ENCODE measurements at places on chromosomes 1 and 21.

DNA sequence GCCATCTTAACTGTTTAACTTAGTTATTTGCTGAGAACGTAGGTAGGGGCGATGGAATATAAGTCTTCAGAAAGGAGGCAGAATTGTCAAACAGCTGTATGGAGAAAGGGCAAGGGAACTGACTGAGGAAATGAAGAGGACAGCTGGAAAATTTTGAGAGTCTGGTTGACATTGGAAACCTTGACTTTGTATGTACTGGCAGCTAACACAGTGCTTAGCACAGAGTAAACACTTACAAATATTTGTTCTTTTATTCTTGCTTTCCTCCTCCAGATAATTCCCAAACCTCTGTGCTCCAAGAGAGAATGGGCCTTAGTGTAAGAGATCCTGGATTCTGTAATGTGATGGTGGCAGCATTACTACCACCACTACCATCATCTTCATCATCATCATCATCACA is 91.3 kb downstream of the ZSCAN20 start:
- no peak for DNase-seq

DNA sequence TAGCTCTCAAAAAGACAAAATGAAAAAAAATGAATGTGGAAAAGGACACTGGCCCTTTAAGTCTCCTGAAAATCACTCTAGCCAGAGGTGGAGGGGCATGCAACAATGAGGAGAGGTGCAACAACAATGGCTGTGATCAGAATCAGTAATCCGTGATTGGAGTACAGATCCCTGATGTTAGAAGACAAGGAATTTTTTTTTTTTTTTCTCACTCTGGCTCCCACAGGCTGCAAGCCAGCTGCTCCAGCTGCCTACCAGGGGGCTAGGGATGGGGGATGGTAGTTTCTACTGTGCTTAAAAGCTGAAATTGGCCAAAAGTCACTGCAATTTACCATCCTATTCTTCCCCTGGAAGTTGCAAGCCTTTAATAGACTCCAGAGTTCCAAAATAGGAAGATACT is 54.5 kb downstream of the STYXL2 start:
- no peak for DNase-seq

- DNase-seq = peak; percentile 52
These were observed 232.8 kb downstream of the SDCCAG8 start for GRCh38 chr1:243488459-243489157.

DNA sequence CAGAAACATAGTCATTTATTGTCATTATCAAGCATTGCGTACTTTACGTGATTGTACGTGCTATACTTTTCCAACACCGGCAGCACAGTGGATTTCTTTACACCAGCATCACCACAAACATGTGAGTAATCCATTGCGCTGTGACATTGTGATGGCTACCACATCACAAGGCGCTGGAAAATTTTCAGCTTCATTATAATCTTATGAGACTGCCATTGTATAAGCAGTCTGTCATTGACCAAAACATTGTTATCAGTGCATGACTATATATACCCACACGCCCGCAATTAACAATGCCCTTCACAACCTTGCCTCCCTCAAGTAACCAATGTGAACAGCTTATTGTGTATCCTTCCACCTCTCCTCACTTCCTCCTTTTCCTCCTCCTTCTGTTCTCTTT is 137.6 kb downstream of the ZZZ3 start:
- no peak for DNase-seq

GRCh38 chr1:43705982-43706597 is 1.2 kb upstream of the ST3GAL3 start:
- DNase-seq = no peak

GRCh38 chr1:100237091-100237490 is 12.5 kb downstream of the DBT start:
- no peak for DNase-seq

DNA sequence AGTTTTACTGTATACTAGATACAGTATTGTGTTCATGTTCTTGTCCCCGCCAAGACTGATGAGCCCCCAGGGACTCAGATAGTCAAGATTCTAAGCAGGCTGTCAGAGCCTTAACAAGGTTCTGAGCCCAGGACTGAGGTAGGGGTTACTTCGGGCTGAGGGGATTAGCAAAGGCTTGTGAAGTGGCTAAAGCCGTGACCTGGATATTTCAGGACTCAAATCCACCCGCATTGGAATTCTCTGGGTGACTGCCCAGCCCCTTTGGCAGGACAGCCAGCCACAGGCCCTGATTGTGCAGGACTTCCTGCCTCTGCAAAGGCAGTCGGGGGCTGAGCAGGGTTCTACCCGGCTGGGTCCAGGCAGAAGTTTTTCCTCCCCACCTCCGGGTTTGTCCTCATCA is at the start of gene PLA2G5:
PLA2G5 (plus strand) TSS at position 321 of the 400 bp plus-strand sequence. CDS start 14,637 bp downstream, outside the sequence.
- DNase-seq = no peak

DNA sequence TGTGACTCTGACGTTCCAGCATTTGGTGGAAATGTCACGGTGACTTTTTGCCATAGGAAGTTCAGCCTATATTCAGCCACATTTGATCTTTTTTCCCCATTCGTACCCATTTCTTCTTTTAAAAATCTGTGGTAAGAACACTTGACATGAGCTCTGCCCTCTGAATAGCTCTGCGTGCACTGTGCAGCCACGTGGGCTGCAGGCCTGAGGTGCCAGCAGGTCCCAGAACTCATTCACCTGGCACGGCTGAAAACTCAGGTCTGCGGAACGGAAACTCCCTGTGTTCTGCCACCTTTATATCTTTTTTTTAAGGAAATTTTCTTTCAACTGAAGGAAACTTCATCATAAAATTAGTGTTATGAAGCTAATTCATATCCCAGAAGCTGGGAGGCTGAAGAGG is 28.6 kb downstream of the CEP104 start:
- no peak for DNase-seq

- DNase-seq = no peak
These were observed 80.7 kb upstream of the KAZN start for GRCh38 chr1:14517841-14518180.

DNA sequence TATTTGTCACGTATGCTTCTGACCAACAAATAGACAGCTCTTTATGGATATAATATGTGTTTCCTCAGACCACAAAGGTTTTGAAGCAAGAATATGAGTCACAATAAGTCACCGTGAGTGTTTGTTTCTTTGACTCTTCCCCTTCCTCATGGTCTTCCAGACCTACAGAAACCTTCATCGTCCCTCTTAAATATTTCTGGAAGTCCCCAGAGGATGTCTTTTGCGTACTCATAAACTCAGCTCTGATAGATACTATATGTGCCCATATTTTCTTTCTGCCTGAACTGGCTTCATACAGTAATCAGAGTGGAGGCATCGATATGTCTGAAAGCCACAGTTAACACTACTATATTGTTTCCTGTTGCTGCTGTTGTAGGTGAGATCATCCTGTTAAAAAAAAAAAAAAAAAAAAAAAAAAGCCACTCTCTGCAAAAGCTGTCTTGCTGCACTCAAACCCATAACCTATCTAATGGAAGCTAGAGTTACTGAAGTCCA is 38.4 kb downstream of the ADAMTS1 start:
- no peak for DNase-seq

DNA sequence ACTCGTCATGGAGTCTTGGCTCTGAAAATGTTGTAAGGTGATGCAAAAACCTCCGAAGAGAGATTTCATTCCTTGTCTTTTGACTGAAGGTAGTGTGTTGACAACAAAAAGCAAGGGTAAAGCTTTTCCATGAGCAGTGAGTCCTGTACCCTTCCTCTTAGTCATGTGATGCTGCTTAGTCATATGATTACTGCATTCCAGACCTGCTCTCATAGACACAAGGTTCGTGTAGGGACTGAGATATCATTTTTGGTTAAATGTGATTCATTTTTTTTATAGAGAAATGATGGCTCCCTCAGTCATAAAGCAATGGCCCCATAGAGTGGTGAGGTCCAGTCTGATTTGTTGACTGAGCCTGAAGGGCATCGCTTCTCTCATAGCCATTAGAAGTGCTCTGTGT is 9.2 kb downstream of the KCNJ6 start:
- no peak for DNase-seq

DNA sequence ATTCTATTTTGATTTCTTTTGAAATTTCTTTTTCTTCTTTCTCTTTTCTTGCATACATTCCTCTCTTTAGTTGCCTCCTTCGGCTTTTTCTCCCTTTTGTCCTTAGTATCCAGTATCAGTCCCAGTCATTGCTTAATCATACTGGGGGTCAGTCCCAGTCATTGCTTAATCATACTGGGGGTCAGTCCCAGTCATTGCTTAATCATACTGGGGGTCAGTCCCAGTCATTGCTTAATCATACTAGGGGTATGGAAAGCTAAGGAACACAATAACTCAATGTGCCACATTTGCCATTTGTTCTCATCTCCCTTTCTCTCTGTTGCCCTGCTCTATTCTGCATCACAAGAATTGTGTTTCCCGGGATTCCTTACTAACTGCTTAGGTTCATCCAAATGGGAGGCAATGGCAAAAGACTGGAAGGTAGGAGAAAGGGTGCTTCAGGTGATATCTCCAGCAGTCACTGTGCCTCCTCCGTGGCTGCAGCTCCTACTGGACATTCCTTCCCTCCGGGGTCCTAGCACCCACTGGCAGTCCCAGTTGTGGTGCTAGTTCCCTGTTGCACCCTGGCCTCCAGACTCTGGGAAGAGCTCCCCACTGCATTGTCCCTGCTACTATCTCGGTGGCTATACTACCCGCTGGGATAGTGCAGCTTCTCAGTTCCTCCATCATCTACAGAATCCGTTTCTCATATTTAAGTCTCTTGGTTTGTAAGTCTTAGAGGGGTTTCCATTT is 32.6 kb upstream of the LAMC1 start:
- no peak for DNase-seq

DNA sequence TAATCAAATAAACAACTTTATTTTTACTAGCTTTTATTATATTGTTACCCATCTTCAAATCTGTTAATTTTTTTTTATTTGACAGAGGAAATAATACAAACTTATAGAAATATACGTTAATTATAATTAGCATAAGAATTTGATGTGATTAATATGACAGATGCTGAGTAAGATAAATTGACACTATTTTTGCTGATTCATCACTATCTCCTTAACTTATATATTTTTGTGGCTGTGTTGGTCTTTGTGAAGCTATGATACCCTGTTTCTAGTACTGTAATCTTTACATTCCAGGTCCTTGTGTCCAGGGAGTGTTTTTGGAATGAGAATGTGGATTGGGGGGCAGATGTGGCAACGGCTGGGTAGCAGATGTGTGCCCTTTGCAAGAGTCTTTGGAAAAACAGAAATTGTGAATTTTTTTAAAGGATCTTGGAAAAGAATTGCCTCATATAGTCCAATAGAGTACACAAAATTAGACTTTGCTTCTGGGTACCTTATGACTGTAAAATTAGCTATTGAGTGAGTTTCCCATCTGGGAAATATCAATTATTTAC is 102.6 kb downstream of the KCNK2 start:
- no peak for DNase-seq

GRCh38 chr1:3278416-3279181 is 175.9 kb upstream of the ARHGEF16 start:
- no peak for DNase-seq
